Mesothelial cell of epicardium (in vitro differentiated cells): ENCODE measurements at places on chromosomes 13 and 19.

- no peak for DNase-seq
These were observed 165.4 kb downstream of the KCTD12 start for GRCh38 chr13:76720821-76721220.

GRCh38 chr19:13975870-13976269, 23.6 kb downstream of the DCAF15 start:
- no peak for DNase-seq

GRCh38 chr13:105514401-105514800, 1021.1 kb downstream of the EFNB2 start:
- no peak for DNase-seq

- no peak for DNase-seq
These were observed 5.9 kb downstream of the PTBP1 start for GRCh38 chr19:803099-803561.

- DNase-seq = no peak
These were observed 28.1 kb downstream of the BRD4 start for GRCh38 chr19:15304140-15304705.

DNA sequence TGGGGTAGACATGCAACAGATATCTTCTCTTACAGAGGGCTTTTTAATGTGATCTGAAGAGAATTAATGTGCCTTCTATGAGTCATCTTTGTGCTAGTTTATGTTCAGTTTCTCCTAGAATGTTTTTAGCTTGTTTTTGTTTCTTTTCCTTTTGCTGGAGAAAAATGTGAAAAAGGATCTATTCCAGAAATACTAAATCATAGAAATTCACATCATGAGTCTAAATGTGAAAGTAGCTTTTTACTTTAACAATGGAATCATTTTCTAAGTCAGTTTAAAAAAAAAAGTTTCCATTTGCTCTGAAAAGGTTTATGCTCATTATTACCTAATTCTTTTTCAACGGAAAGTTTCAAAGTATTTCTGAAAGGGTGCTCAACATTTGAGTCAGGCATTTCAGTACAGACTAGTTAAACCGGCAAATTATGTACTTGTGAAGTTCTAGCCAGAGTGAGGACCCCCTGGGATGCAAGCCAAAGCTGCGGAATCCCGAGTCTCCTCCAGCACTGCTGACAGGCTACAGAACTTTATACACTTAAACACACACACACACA, 72.9 kb downstream of the SPATA13 start:
- no peak for DNase-seq

DNA sequence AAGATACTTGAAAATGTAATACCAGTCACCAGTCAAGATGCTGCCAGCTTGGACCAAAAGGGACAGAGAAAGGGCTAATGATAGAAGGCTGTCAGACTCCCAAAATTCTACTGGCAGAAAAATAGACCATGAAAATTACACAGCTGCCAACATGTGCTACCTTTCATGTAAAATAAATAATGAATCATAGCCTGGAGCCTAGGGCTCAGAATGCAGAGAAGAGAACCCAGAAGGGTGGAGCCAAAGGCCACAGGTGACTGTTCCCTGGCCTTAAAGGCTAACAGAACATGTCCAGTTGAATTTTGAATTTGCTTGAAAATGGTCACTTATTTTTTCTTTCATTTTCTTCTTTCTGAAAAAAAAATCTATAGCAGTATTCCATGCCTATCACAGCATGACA, 1827.0 kb upstream of the MIR17HG start:
- no peak for DNase-seq

DNA sequence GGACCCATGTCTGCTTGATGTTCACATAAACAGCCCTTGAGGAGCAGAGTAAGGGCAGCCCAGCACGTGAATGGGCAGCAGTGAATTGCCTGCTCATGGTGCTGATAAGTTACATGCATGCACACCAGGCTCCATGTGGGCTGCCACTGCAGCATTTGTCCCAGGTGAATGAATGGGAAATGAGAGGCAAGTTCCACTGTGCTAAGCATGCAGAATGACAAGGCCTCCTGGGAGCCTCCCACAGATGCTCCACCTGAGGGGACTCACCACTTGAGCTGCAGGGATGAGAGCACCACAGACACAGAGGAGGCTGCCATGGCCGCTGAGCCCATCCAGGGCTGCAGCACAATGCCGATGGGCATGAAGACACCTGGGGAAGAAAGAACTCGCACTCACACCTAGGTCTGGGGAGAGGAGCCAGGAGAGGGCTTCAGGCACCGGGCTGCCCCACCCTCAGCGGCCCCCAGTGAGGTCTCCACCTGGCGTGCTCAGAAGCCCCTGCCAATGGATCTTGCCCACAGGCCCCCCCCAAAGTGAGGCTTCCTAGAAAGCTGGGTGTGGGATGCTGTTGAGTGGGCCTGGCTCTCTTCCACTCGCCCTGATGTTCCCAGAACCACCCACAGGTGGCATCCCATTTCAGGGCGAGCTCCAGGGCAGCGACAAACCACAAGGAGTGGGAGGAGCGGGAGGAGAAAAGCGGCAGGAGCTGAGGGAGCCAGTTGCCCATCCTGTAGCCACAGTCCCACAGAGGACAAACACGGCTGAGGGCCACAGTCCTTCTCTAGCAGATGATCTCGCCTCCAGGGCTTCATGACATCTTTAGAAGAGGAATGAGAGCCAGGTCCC, 73.8 kb downstream of the CCDC70 start:
- DNase-seq = peak; percentile 44

- no peak for DNase-seq
These were observed 135.0 kb downstream of the CRYL1 start for GRCh38 chr13:20390526-20391175.

DNA sequence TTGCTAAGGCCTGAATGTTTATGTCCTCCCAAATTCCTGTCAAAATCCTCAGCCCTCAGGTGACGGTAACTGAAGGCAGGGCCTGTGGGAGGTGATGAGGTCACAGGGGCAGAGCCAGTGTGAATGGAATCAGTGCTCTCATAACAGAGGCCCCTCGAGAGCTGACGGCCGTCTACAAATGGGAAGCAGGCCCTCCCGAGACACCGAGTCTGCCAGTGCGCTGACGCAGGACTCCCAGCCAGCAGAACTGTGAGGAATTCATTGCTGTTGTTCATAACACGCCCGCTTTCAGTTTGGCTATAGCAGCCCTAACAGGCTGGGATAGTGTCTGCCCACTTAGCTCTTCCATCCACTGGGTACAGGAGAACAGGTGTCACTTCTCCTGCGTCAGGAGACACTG, 41.2 kb downstream of the CARS2 start:
- DNase-seq = no peak
